Hair follicle dermal papilla cell (primary cell): ENCODE measurements at places on chromosomes 16 and 17. TPM values are rescaled to one million over a fixed set of nuclear protein-coding genes. Genes with fewer than 3 reads are reported as not detected.

Gene CNGB1
- not detected in 2 replicates for total RNA-seq

Gene CHST6
- 0.73 and 1.3 TPM in 2 replicates for total RNA-seq

Gene GP1BA
- total RNA-seq: not detected in 2 replicates

Gene ITGAE
- total RNA-seq: 10.2 and 11.4 TPM in 2 replicates

Gene KRTAP16-1
- total RNA-seq: not detected in 2 replicates

Gene ERCC4
- total RNA-seq: 9.1 and 9.2 TPM in 2 replicates

Gene RNF112
- 4.0 and 9.1 TPM in 2 replicates for total RNA-seq

Gene TPSAB1
- total RNA-seq: not detected in 2 replicates

Gene SHBG
- 0.36 TPM in 1 of 2 replicates, not detected in the other for total RNA-seq

Gene MMP28
- total RNA-seq: 0.16 and 1.2 TPM in 2 replicates

Gene PRR35
- total RNA-seq: 0.32 TPM in 1 of 2 replicates, not detected in the other

Gene ORC6
- 1.5 and 1.8 TPM in 2 replicates for total RNA-seq

Gene SRL
- 0.12 and 0.16 TPM in 2 replicates for total RNA-seq

Gene C1QBP
- total RNA-seq: 77.1 and 90.7 TPM in 2 replicates

Gene PLLP
- under 0.01 TPM in 2 replicates for total RNA-seq

Gene KRT34
- total RNA-seq: 0.16 TPM in 1 of 2 replicates, not detected in the other

Gene CCL13
- not detected in 2 replicates for total RNA-seq

Gene OR1E2
- total RNA-seq: not detected in 2 replicates

Gene KRT12
- total RNA-seq: not detected in 2 replicates

Gene HP
- total RNA-seq: not detected in 2 replicates

Gene PFN1
- total RNA-seq: 321 and 412 TPM in 2 replicates

Gene STH
- total RNA-seq: not detected in 2 replicates

Gene ASPHD1
- 1.5 and 2.1 TPM in 2 replicates for total RNA-seq

Gene WNT3
- 1.8 and 1.9 TPM in 2 replicates for total RNA-seq

Gene ST6GALNAC2
- total RNA-seq: 0.65 and 3.3 TPM in 2 replicates

Gene JUP
- total RNA-seq: 8.5 and 10.4 TPM in 2 replicates

Gene ZNF205
- total RNA-seq: 19.8 and 21.1 TPM in 2 replicates

Gene RHBDF1
- total RNA-seq: 42.4 and 44.0 TPM in 2 replicates

Gene KRTAP1-5
- total RNA-seq: 1.5 and 6.0 TPM in 2 replicates

Gene GPRC5B
- total RNA-seq: 0.49 and 0.65 TPM in 2 replicates

Gene LITAFD
- total RNA-seq: not detected in 2 replicates

Gene CRISPLD2
- total RNA-seq: 160 and 200 TPM in 2 replicates

Gene FBXO39
- total RNA-seq: 0.97 TPM in 1 of 2 replicates, not detected in the other

Gene CA7
- total RNA-seq: not detected in 2 replicates

Gene LGALS9C
- 0.49 TPM in 1 of 2 replicates, not detected in the other for total RNA-seq

Gene KRT31
- not detected in 2 replicates for total RNA-seq

Gene MEOX1
- 0.65 TPM in 1 of 2 replicates, not detected in the other for total RNA-seq

Gene SP6
- 0.12 and 0.16 TPM in 2 replicates for total RNA-seq

Gene ARL5C
- not detected in 2 replicates for total RNA-seq
